ENCODE measurements at places on chromosomes 3 and 15.
A peak's percentile ranks its signal among the peaks of the same experiment; 100 is the strongest.

DNA sequence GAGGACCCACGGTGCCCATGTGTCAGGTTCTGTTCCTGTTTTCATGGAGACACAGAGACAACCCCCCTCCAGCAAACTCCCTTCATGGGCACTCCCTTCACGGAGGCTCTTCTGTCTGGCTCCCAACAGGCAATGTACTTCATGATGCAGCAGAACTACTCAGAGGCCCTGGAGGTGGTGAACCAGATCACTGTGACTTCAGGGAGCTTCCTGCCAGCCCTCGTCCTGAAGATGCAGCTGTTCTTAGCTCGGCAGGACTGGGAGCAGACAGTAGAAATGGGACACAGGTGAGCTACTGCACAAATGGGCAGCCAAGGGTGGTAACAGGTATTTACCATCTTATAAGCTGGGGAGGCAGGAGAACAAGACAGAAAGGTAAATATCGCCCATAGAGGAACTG is 7.0 kb downstream of the TTC21A start:
- no peak for DNase-seq
- H3K27ac ChIP-seq, result no peak overlapping the region
- H3K4me1 ChIP-seq, result peaks cover 17% of the 10 kb centered on the region
- peaks cover 55% of the 10 kb centered on the region for H3K36me3 ChIP-seq
- H3K27me3 ChIP-seq, result no peaks in the 10 kb centered on the region

- no peak overlapping the region for H3K27ac ChIP-seq
- peaks cover 54% of the 10 kb centered on the region for H3K27me3 ChIP-seq
- H3K4me1 ChIP-seq, result peaks cover 40% of the 10 kb centered on the region
These were observed 2.2 kb upstream of the MEIS2 start for GRCh38 chr15:37102305-37103162.

- no peak overlapping the region for H3K27ac ChIP-seq
- H3K4me1 ChIP-seq, result peaks cover 3% of the 10 kb centered on the region
- H3K36me3 ChIP-seq, result no peaks in the 10 kb centered on the region
- no peaks in the 10 kb centered on the region for H3K27me3 ChIP-seq
- no peak overlapping the region for H3K4me3 ChIP-seq
These were observed 21.0 kb upstream of the SLC25A38 start for GRCh38 chr3:39362192-39362591.

DNA sequence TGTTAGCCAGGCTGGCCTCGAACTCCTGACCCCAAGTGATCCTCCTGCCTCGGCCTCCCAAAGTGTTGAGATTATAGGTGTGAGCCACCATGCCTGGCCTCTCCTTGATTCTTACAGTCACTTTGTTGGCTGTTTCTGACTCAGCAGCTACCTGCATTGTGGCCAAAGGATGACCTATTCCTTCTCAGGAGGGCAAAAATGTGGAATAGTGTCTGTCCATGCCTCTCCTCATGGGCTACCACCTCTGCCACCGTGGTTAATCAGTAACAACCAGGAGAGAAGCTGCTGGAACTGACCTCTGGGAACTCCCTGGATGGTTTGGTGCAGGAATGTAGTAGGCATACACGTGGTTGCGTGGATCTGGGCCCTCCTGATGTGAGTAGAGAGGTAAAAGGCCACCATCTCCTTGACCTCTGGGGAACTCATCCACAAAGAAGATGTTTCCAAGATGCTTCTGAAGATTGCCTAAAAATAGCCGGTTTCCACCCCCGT is 63.3 kb downstream of the FLNB start:
- no peak for DNase-seq
- H3K4me1 ChIP-seq, result peaks cover 19% of the 10 kb centered on the region
- H3K27me3 ChIP-seq, result no peaks in the 10 kb centered on the region
- no peaks in the 10 kb centered on the region for H3K36me3 ChIP-seq
- no peak overlapping the region for H3K4me3 ChIP-seq

DNA sequence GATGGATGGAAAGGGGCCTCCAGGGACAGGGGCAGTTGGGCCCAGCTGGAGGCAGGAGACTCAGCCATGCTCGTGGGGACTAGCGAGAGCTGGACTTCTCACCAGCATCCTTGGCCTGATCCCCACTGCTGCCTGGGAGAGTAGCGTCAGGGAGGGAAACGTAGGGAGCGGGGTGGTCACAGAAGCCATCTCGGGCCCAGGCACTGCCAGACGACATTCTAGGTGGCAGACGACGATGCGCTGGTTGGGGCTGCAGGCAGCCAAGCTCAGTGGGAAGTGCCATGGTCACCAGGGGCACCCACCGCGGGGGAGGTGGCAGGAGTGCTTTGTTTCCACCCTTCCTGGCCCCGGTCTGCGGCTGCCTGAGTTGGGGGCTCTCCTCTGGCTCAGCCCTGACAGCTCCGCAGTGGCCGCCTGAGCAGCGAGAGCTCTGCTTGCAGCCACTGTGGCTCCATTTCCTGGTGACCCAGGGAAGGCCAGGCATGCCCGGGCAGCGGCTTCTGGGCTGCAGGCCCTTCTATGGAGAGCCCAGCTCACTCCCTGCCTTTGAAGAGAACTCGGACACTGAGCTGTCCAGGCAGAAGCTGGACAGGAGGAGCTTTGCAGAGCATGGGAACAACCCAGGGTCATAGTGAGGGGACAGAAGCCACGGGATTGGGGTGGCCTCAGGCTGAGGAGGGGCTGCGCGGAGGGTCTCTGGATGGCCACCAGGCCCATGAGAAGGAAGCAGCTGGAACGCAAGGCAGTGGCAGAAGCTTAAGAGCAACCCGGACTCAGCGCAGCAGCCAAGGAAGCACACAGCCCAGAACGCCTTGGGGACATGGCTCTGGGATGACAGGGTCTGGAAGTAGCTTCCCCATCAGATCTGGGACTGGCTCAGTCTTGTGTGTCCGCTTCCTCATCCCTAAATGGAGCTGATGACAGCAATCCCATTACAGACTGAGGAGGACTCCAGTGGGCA is 30.8 kb downstream of the KLHL25 start:
- no peak overlapping the region for H3K27ac ChIP-seq
- H3K4me1 ChIP-seq, result no peaks in the 10 kb centered on the region
- H3K4me3 ChIP-seq, result no peak overlapping the region

DNA sequence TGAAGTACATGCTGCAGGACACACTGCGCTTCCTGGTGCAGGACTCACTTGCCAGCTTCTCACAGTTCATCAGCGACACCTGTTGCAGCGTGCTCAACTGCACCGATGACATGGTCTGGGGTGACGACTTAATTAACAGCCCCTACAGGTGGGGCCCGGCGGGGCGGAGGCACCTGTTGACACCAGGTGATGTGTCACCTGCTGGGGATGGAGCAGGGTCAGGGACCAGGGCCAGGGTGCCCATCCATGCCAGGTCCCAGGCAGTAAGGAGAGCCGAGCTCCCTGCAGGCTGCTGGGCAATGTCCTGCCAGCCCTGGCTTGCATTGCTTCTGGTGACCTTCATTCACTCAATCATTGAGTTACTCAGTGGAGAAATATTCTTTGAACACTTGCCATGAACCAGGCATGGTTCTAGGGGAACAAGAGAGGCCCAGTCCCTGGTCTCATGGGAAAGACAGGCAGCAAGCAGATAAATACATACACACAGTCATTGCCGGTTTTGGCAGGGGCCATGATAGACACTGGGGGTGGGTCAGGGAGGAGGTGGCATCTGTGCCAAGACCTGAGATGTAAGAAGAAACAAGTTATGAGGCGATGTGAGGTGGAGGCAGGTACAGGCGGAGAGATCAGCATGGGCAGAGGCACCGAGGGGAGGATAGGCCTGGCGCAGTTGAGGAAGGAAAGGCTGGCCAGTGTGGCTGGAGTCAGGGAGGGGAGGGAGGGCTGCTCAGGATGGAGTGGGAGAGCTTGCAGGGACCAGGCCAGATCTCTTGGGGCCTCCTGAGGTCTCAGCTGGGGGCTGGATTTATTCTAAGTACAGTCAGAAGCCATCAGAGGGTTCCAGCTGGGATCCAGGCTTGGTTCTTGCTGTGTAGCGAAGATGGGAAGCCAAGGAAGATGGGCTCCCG is 30.8 kb downstream of the DNAH1 start:
- no peaks in the 10 kb centered on the region for H3K36me3 ChIP-seq
- H3K27ac ChIP-seq, result no peak overlapping the region
- H3K4me1 ChIP-seq, result no peaks in the 10 kb centered on the region
- no peak for DNase-seq

DNA sequence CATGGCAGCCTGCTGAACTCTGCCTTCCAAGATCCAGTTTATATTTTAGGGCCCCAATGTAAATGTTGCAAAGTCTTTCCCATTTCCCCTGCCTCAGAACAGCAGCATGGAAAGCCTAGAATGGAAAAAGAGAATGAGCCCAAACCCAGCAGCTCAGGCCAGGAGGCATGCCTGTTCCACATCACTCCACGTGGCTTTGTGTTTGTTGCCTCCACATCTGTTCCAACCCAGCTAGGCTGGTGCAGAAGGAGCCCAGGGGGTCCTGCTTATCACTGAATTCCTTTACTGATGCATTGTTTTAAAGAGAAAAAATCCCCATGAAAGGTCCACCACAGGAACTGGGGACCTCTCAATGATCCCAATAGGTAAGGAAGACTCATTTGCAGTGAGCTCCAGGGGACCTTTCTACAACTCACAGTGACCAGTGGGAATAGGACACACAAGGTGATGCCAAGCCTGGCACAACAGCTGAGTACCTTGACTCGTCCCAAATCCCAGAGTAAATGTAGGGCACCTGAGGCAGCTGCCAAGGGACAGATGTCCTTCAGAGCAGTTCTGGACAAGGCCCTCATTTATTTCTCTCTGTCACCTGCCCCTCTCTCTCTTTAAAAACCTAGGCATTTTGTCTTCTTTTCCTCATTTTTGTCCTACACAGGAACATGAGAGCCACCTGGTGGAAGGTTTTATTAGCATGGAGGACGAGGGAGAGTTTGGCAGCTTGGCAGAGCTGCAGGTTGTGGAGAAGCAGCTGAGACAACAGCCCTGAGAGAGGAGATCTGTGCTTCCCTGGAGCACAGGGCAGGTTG is 41.7 kb upstream of the ADAMTS17 start:
- H3K36me3 ChIP-seq, result no peaks in the 10 kb centered on the region
- no peak overlapping the region for H3K4me3 ChIP-seq
- no peaks in the 10 kb centered on the region for H3K4me1 ChIP-seq
- DNase-seq, result peak; percentile 8

DNA sequence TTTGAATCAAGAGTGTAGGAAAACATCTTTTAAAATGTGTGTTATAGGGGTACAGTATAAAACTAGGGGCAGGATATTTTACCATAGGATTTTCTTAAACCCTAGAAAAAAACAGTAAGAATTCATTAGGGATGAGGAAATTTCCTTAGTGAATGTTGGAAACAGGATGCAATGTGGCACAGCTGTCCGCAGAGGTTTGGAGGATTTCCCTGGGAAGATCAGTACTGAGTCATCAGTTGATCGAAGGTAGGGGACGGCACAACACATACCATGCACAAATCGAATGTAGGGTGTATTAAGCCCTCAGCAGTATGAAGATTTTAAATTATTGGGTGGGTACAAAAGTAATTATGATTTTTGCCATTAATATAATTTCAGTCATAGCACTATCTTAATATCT is 49.9 kb downstream of the FNDC3B start:
- no peak for DNase-seq
- H3K4me3 ChIP-seq, result no peak overlapping the region
- H3K36me3 ChIP-seq, result no peaks in the 10 kb centered on the region

GRCh38 chr15:77753281-77753873 is 120.7 kb upstream of the LINGO1 start:
- no peaks in the 10 kb centered on the region for H3K36me3 ChIP-seq
- H3K4me1 ChIP-seq, result no peaks in the 10 kb centered on the region

DNA sequence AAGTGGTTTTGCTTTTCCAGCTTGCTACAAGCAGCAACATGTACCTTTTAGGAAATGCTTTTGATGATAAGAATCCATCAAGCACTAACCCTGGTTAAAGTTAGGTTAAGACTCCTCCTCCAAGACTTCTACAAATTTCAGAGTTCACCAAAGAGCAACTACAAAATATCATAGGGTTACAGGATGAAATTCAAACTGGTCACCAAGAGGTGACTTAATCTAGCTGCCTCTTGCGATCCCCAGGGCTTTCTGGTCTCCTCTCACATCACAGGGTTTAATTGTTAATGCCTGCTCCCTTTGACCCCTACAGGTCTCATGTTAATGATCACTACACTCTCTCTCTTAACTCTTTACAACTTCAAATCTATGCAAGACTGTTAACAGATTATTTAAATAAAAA is 66.5 kb downstream of the DPH6 start:
- H3K27ac ChIP-seq, result no peak overlapping the region
- no peaks in the 10 kb centered on the region for H3K27me3 ChIP-seq
- no peak for DNase-seq
- H3K4me1 ChIP-seq, result no peaks in the 10 kb centered on the region
- H3K36me3 ChIP-seq, result no peaks in the 10 kb centered on the region

- no peaks in the 10 kb centered on the region for H3K36me3 ChIP-seq
- H3K4me3 ChIP-seq, result no peak overlapping the region
- no peaks in the 10 kb centered on the region for H3K27me3 ChIP-seq
- H3K4me1 ChIP-seq, result peaks cover 15% of the 10 kb centered on the region
- no peak for DNase-seq
- no peak overlapping the region for H3K27ac ChIP-seq
These were observed 52.9 kb downstream of the BTLA start for GRCh38 chr3:112446343-112446742.

GRCh38 chr3:4971838-4972237 is 7.4 kb upstream of the BHLHE40 start:
- H3K27me3 ChIP-seq, result no peaks in the 10 kb centered on the region
- no peak for DNase-seq
- H3K4me3 ChIP-seq, result no peak overlapping the region
- H3K4me1 ChIP-seq, result peaks cover 23% of the 10 kb centered on the region

DNA sequence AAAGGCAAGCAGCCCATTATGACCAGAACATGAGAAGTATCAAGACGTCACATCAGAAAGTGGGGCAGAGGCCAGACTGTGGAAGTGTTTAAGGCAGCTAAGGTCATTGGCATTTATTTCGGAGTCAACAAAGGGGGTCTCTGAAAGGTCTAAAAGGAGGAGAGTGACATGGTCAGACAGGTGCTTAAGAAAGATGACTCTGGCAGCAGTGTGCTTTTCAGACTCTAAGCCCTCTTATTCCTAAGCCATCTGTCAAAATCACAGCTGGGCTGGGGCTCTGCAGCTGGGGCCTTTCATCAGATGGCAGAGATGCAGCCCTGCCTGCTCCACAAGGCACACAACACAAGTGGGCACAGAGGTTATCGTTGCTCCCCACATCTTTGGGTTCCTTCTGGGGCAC is 14.0 kb downstream of the FBXL22 start:
- peaks cover 10% of the 10 kb centered on the region for H3K36me3 ChIP-seq
- H3K27me3 ChIP-seq, result no peaks in the 10 kb centered on the region
- peaks cover 17% of the 10 kb centered on the region for H3K4me1 ChIP-seq

DNA sequence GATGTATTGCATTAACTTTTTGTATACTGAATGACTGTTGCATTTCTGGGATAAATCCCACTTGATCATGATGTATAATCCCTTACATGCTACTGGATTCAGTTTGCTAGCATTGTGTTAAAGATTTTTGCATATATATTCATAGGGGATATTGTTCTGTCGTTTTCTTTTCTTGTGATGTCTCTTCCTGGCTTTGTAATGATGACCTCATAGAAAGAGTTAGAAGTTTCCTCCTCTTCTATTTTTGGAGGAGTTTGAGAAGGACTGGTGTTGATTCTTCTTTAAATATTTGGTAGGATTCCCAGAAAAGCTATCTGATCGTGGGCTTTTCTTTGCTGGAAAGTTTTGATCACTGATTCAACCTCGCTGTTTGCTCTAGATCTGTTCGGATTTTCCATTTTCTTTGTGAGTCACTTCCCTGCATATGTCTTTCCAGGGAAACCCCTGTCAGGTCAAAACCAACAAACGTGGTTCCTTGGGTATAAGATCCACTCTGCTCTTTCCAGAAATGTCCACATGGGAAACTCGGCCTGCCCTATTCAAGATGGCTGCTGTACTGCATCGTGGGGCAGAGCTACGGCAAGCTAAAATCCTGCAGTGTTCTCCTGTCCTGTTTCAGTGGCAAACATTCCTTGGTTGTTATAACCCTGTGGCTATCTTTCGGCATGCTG is 120.4 kb downstream of the GABRG3 start:
- no peaks in the 10 kb centered on the region for H3K36me3 ChIP-seq
- H3K4me3 ChIP-seq, result no peak overlapping the region
- H3K27me3 ChIP-seq, result no peaks in the 10 kb centered on the region
- no peaks in the 10 kb centered on the region for H3K4me1 ChIP-seq

All from B cell (primary cell).